ENCODE measurements at places on chromosomes 2 and 18.

DNA sequence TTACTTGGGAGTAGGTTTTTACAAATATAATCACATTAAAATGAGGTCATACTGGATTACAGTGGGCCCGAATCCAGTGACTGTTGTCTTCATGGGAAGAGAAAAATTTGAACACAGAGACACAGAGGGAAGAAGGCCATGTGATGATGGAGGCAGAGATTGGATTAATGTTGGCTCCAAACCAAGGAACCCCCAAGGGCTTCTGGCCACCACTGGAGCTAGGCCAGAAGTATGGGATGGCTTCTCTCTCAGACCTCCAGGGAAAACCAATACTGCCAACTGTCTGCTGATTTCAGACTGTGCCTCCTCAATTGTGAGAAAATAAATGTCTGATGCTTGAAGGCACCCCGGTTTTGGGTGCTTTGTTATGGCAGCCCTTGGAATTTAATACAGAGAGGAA lies 76.0 kb downstream of the ALPK2 start:
- no peak for DNase-seq

GRCh38 chr2:128356127-128356526 lies 37.5 kb upstream of the HS6ST1 start:
- no peak for DNase-seq

DNA sequence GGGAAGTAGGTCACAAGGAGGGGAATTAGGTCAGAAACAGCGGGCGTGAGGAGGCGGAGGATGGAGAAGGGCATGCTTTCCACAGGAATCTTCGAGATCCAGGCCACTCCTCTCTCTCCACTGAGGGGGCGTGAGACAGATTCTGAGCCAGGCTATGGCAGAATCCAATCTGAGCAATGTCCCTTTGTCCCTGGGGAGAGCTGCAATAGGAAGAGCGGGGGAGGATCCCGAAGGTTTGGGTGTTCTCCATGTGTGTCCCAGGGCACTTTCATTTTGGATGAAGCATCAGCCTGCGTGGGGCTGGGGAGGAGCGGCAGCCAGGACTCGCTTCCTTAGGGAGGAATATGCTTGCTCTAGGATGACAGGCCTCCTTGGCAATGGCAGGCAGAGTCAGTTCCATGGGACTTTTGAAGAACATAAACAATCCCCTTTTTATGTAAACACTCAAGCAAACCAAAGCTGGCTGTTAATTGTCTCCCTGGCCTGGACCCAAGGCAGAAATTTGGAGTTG lies 84.0 kb downstream of the LIPG start:
- peak; percentile 22 for DNase-seq

DNA sequence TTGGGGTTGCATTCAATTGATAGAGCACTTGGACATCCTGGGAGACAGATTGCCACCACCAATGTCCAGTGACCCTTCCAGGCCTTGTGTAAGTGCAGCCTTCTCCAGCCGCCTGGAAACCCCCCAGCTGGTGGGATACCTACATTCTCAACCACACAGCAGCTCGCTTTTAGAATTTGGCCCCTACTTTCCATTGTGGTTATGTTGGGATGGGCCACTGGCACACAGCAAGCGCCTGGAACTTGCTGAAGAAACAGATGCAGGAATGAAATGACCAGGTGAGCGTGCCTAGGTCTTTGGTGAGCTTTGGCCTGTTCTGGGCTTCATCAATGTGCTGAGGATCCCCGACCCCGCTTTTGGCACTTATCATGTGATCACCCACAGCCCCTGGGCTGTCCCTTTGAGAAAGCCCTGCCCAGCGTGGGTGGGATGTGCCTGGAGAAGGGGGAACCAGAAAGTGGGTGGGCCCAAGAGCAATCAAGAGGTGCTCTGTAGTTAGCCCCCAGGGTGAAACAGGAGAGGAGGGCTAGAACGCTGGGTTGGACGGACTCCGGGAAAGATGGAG lies 16.0 kb upstream of the NTSR2 start:
- no peak for DNase-seq

DNA sequence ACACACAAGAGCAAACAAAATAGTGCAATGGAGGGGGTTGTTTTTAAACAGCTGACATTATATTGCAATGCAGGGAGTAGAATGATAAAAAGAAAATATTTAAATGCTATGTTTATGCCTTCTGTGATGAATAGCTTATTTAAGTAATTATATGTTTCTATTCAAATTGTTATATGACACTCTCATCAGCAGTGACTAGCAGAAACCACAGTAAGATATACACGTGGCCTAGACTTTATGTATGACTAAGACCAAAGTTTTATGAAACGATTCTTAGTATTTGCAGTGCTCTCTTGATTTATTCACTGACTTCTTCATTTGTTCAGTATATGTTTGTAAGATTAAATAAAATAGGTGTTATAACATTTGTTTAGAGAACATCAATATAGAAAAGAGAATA lies 26.1 kb upstream of the C1D start:
- no peak for DNase-seq

GRCh38 chr2:5036256-5036655 lies 655.9 kb upstream of the SOX11 start:
- DNase-seq: no peak

DNA sequence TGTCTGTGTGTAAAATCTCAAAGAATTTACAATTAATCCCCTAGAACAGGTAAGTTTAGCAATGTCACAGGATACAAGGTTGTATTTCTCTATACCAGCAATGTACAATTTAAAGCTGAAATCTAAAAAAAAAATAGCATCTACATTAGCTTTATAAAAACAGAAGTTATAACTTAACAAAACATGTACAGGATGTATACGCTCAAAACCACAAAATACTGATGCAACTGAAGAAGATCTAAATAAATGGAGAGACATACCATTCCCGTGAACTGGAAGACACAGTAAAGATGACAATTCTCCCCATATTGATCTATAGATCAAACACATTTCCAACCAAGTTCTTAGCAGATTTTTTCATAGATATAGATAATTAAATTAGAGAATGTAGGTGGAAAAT lies 17.5 kb upstream of the RANBP2 start:
- no peak for DNase-seq

- DNase-seq: peak; percentile 11
Measured at GRCh38 chr2:18046558-18047212, 168.2 kb downstream of the KCNS3 start.

- DNase-seq: no peak
Measured at GRCh38 chr2:136115183-136115761, 2.7 kb downstream of the CXCR4 start.

DNA sequence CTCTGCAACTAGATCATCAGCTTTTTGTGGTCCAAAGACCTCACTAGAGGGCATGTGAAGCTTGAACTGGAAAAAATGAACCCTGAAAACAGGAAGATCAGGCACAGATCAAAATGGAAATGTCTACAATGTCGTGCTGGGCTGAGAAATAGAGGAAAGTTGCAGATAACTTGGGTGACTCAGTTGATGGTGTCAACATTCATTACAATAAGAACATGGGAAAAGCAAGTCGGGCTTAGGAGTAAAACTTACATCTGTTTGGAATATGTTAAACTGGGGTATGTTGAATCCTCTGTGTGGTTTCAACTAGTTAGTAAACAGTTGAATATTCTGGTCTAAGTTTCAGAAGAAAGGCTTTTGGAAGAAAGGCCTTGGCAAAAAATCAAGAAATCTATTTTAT lies 940.4 kb downstream of the ERBB4 start:
- no peak for DNase-seq

DNA sequence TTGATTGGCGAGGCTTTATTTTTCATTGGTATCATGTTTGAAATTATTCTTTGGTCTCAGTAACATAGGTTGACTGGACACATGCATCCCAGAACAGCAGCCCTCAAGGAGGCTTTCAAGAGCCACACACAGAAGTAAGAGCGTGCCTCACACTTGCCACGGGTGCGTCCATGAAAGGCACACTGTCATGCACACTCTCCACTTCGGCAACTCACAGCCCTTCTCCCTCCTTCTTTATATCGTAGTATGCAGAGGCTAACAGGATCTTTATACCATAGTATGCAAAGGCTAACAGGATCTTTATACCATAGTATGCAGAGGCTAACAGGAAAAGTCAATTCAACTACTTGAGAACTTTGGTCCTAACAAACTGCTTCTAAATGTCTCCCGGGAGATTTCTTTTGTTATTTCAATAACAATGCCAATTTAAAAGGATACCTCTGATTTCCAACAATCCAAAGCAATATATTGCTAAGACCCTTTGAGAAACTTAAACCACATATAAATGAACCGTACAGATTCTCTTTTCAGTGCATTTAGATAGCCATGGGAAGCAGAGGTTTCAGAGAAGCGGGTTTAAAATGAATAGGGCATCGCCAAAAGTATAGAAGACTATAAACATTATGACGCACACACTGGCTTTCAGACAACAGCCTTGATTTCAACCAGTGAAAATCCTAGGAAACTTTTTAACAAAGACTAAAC lies 26.5 kb upstream of the ZNF516 start:
- DNase-seq: no peak

GRCh38 chr2:238308177-238308576 lies 12.1 kb upstream of the TRAF3IP1 start:
- no peak for DNase-seq

GRCh38 chr2:8195784-8196183 lies 486.1 kb upstream of the ID2 start:
- DNase-seq: no peak

- DNase-seq: no peak
Measured at GRCh38 chr18:63182310-63182772, 137.2 kb downstream of the BCL2 start.

DNA sequence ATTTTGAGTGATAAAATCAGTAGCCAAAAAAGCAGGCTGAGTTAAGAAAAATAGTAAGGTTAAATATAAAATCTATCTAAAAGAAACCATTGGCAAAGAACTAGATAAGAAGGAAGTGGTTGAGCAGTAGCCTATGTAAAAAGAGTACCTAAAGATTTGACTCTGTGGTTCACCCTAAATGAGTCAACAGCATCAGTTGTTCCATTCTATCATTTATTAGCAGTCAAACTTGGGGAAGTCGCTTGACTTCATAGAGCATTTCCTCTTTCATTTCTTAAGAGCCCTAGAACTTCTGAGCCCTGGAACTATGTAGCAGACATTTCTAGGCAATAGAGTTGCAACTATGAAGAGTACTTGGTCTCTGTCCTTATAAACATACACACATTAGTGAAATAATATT lies 381.7 kb downstream of the NUP35 start:
- no peak for DNase-seq

GRCh38 chr2:8361930-8362329 lies 319.9 kb upstream of the ID2 start:
- DNase-seq: no peak

DNA sequence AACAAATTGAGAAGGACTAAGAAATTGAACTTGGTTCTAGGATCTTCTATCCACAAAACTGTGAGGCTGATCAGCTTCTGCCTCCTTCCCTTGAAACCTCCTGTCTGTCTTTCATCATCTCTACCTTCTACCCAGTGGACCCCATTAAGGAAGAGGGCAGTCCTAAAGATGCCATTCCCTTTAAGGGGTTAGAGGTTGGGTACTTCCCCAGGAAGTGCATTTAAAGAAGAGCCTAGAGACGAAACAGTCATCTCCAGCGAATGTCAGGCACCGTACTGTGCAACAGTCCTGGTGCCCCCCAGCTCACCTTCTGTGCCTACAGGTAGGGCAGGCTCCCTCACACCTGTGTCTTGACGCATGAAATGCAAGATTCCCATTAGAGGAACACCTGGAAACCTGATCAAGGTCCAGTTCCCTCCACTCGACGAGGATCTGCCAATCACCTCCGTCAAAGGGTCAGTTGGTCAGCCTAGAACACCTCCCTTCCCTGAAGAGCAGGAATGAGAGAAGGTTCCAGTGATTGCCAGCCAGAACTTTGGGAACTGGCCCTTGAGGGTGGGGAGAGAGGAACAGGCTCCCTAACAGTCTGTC lies 20.9 kb downstream of the LOXHD1 start:
- DNase-seq: no peak

DNA sequence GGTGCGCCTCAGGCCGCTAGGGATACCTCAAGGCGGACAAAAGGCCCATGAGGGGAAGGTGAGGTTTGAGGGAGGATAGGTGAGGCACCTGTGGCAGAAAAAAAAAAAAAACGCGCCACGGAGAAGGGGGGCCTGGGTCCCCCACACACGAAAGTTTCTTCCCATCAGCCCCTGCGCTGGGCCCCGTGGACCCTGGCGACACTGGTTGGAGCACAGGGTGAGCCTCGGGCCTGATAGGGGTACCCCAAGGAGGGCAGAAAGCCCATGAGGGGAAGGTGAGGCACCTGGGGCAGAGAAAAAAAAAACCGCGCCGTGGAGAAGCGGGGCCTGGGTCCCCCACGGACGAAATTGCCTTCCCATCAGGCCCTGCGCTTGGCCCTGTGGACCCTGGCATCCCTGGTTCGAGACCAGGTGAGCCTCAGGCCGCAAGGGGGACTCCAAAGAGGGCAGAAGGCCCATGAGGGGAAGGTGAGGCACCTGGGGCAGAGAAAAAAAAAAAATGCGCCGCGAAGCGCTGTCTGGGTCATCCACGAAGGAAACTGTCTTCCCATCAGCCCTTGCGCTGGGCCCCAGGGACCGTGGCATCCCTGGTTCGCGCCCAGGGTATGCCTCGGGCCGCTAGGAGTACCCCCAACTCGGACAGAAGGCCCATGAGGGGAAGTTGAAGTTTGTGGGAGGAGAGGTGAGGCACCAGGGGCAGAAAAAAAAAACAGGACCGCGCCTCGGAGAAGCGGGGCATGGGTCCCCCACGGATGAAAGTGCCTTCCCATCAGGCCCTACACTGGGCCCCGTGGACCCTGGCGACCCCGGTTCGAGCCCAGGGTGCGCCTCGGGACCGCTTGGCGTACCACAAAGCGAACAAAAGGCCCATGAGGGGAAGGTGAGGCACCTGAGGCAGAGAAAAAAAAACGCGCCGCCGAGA lies 226.2 kb downstream of the CCDC74A start:
- no peak for DNase-seq

DNA sequence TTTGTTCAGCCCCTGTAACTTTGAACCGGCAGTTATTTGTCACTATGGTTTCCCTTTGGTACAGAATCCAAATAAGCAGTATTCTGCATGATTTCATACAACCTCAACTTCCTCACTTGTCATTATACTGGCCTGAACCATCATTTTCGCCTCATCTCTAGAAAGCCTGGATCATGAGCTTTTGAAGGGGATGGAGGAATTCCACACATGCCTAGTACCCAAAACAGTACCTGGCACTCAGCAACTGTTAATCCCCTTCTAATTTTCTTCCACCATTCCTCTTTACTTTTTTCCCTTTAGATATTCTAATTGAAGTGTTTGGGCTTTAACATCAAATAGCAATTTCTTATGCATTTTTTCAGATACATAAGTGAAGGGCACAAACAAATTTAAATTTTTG lies 1574.4 kb upstream of the NXPH2 start:
- DNase-seq: no peak

Measured in Daoy (cell line).